Activated CD4-positive, alpha-beta T cell treated with anti-CD3 and anti-CD28 coated beads for 24 hours (primary cell): ENCODE measurements at places on chromosomes 7 and 10.

DNA sequence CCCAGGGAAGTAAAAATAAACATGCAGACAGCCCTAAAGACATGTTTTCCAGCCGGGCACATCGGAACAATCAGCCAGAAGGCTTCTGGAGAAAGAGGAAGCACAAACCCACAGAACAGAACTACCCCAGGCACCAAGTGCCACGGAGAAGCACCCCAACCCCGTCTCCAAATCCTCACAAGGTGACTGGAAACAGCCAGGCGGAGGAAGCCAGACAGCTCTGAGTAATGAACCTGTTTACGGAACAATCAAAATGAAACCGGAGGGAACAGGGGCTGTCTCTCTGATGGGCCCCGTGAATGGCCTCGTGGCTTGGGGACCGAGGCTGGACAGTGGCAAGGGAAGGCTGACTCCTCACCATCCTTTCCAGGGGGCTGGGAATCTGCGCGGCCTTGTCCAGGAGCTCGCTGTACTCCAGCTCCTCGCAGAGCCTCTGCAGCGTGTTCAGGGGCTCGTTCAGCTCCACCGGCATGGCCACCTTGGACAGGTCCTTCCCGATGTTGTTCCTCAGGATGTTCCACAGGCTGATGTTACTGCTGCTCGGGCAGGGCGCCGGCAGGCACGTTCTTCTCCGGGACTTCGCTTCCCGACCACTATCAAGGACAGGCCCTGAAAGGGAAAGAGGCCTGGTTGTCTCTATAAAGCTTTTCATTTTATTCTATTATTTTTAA lies 77.0 kb upstream of the GSDME start:
- no peak for DNase-seq

DNA sequence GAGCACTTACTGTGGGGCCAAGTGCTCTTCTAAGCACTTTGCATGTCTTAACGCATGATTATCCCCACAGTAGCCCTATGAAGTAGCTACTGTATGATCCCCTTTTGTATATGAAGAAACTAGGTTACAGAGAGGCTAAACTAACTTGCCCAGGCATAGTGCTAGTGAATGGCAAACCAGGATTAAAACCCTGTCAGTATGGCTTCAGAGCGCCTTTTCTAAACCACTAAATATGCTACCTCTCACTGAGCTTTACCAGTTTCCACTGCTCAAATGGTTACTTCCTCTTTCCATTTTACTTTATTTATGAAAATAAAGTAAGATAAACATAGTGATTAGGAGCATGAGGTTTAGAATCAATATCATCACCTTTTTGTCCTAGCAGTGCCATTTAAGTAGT lies 73.6 kb downstream of the PODXL start:
- DNase-seq = no peak

DNA sequence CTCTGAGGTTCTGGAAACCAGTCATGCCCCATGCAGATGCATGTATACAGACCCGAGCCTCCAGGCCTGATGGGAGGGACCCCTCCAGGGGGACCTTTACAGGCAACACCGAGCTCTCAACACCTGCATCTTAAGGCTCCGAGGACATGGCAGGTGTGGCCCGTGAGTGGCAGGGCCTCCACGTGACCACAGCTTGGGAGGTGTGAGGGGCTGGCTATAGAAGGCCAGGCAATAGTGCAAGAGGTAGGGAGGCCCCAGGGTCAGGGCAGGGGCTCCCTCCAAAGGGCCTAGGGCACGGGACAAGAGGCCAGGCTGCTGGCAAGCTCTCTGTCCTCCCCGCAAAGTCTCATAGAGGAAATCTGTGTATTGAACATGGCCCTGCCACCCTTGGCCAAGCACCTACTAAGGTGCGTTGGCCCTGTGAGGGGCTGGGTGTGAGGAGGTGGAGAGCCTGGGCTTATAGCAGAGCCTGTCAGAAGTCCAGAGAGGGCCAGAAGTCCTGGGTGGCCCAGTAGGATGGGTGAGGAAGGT lies 134.2 kb downstream of the PTPN20 start:
- no peak for DNase-seq

GRCh38 chr7:155263581-155264143 lies 34.0 kb upstream of the INSIG1 start:
- no peak for DNase-seq

DNA sequence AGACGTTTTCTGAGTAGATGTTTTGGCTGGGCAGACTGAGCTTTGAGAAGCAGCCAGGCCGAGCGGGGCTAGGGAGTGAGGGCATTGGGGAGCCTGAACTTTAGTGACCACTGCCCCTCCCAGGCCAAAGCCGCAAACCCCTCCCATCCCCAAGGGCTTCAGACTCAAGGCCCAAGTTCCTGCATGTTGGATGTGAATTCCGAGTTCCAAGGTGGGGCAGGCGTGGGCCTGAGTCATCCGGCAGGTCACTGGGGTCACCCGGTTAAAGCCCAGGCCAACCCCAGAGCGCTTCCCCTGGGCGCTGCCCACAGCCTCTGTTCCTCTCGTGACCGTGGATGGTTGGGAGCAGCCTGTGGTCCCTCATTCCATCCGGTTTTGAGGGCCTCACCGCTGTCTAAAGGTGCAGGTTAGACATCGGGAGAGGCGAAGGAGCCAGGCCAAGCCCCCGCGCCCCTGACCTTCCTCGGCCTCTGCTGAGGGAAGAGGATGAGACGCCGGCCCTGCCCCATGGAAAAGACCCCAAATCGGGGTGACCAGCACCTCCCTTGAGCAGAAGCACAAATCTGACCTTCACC lies 6.9 kb upstream of the PDGFA start:
- no peak for DNase-seq

DNA sequence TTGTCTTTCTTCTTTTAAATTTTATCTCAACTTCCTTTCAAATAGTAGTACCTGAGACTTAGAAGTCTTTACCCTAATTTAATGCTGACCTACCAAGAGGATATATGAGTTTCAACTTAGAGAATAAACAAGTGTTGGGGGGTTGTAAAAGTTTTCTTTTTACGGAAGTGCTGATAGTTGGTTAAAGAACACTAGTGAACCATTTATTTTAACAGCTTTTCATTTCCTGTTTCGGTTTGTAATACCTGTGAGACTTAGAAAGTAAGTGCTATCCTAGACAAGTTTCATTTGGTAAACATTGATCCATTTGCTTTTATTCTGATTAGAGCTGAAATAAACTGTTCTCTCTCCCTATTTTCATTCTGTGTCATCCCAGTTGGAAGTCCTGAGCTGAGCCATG lies 683.1 kb upstream of the SORCS1 start:
- DNase-seq = no peak

DNA sequence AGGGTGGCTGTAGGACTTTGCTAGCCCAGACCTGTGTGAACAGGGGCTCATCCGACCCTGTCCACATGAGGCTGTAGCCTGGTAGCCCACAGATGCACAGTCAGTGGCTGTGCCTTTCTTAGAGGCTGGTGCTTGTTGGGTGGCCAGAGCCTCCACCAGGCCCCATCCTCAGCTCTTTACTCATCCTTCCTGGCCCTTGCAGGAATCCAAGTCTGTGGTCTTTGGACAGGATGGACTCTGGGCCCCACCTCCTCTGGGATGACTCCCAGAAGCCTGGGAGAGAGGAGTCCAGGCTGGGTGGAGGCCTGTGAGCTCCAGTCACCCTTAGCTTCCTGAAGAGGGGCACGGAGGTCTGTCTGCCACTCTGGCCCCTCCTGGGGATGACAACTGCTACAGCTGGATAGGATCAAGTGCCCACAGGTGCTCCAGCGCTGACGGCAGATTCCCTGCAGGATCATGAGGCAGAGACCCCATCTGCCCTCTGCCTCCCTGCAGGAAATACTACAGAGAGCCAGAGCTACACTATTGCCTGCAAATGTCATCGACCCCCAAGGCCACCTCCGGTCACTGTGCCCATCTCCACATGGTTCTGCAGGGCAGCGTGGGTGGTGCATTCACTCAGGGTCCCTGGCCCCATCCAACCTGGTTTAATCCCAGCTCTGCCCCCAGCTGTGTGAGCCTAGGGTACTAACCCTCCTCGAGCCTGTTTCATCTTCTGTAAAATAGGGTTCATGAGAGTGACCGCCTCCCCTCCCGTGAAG lies 114.5 kb downstream of the PTPN20 start:
- DNase-seq = no peak

DNA sequence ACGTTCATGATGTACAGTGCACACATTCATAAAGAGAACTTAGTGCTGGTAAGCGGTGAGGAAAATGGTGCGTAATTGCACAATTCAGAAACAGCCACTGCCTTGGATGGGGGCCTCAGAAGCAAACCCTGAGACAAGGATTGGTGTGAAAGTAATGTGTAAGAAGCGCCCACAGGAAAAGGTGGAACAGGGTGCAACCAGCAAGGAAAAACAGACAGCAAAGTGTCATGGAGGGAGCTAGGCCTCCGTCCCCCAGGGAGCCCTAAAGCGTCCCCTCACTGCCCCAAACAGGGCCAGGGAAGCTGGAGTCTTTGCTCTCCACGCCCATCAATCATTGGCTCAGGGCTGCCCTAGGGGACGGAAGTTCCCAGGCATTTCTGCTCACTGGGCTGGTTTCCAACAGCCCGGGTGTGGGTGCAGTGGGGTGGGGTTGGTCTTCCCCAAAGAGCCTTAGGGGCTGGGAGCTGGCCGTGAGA lies 9.6 kb upstream of the C10orf105 start:
- DNase-seq = no peak

DNA sequence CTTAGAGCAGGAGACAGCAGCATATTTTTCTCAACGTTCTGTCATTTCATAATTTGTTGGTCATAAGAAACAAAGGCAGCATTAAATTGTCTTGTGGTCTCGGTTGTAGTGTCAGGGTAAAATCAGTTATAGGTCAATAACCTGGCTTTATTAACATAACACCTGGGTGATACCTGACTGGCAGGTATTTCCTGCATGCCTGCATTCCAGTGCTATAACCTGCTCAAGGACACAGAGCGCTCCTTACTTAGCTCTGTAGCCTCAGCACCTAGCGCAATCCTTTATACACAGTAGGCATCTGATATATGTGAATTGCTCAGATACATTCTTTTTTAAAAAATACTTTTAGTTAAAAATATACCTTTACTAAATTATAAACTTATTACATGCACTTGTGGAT lies 38.9 kb upstream of the PRKG1 start:
- no peak for DNase-seq

GRCh38 chr7:50264908-50265307 lies 39.6 kb upstream of the IKZF1 start:
- peak; percentile 44 for DNase-seq

DNA sequence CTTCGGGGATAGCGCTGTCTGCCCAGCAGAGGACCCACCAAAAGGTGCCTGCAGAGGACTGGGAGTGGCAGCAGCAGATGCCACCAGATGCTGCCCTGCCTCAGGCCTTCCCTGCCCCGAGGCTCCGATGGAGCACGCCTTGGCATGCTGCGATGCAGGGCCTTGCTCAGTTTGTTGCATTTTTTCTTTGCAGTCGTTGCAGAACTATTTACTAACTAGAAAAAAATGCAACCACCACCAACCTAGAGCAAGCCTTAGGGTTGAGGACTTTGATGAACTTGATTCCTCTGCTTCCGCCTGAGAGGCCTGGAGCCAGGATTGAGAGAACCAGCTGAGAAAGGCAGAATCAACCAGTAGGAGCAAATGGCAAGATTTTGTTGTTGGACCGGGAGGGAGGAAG lies 585.6 kb upstream of the MKI67 start:
- DNase-seq = no peak

DNA sequence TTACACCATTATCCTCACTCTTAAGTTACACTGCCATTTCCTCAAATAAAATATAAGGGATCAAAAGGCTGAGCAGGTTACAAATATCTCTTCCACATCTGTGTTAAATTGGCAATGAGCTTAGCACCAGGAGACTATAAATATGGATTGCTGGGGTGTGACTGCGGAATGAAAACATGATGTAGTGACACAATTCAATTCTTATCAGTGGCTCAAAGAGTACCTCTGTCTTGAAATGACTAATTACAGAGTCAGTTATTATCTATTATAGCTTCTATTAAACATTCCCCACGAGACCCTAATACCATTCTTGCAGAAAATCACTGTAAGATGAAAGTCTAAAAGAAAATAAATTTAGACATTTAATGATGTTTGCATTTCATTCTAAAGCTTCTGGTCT lies 67.1 kb downstream of the RELN start:
- DNase-seq = no peak

GRCh38 chr10:133106516-133106915 lies 18.8 kb downstream of the ADGRA1 start:
- no peak for DNase-seq

- DNase-seq = no peak
Observed at GRCh38 chr7:47516985-47517600, 64.8 kb downstream of the TNS3 start.

DNA sequence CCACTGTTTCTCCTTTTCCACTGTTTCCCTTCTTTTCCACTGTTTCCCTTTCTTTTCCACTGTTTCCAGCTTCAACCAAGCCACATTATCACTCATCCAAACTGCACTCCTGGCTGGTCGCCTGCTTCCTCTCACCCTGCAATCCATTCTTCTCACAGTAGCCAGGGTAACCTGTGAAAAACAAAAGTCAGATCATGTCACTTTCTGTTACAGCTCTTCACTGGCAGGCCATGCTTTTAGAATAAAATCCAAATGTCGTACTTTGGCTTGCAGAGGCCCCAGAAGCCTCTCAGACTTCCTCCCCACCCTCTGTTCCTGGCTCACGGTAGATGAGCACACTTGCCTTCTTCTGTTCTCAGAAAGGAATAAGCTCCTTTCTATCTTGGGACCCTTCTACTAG lies 33.9 kb downstream of the STARD3NL start:
- no peak for DNase-seq

- no peak for DNase-seq
Observed at GRCh38 chr10:11231285-11231684, 213.6 kb downstream of the CELF2 start.

- DNase-seq = no peak
Observed at GRCh38 chr7:124456286-124456685, 309.3 kb downstream of the GPR37 start.

- no peak for DNase-seq
Observed at GRCh38 chr7:2001601-2002442, 230.9 kb downstream of the MAD1L1 start.
